ENCODE measurements at places on chromosomes 13 and 19.

- peak; percentile 55 for DNase-seq
These were observed 11.7 kb downstream of the BCKDHA start for GRCh38 chr19:41409288-41409687.

GRCh38 chr13:28163587-28163986 lies 25.2 kb downstream of the PAN3 start:
- DNase-seq, result no peak

- no peak for DNase-seq
These were observed 280.8 kb downstream of the ABCC4 start for GRCh38 chr13:95020298-95020987.

- no peak for DNase-seq
These were observed 294.7 kb downstream of the DCLK1 start for GRCh38 chr13:35836446-35836845.

DNA sequence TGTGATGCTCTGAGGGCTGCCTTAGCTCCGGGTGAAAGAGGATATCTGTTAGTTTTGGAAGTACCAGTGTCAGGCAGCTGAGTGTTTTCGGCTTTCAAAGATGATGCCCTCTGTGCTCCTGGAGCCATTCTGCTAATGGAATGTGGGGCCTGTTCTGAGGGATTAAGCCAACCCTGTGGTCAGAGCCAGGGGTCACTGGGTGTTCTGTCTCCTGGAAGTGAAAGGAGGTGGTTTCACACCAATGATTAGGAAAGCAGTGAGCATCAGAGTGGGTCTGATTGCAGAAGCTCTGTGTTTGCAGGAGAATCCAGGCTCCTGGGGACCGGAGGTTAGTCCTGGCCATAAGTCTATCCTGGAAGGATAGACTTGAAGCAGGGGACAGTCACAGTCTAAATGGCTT lies 94.6 kb downstream of the UQCRFS1 start:
- no peak for DNase-seq

GRCh38 chr19:34350161-34350561 lies 14.8 kb upstream of the GPI start:
- DNase-seq, result no peak

- DNase-seq, result no peak
These were observed 18.7 kb downstream of the GPR180 start for GRCh38 chr13:94620286-94620896.

GRCh38 chr13:42106998-42107397 lies 58.5 kb downstream of the DGKH start:
- DNase-seq, result no peak

DNA sequence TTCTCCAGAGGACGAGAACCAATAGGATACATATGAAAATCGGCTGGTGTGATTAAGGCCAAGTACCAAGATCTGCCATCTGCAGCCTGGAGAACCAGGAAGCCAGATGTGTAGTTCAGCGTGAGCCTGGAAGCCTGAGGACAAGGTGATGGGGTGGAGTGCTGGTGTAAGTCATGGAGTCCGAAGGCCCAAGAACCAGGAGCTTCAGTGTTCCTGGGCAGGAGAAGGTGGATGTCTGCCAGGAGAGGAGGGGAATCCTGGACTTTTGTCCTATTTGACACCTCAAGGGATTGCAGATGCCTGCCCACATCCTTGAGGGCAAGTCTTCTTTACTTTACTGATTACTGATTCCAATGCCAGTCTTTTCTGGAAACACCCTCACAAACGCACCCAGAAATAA lies 71.5 kb downstream of the SPATA13 start:
- peak; percentile 40 for DNase-seq

GRCh38 chr19:15390814-15391213 lies 11.2 kb upstream of the AKAP8 start:
- DNase-seq, result no peak

- peak; percentile 60 for DNase-seq
These were observed 575 bp downstream of the CARM1 start for GRCh38 chr19:10871711-10872545.

DNA sequence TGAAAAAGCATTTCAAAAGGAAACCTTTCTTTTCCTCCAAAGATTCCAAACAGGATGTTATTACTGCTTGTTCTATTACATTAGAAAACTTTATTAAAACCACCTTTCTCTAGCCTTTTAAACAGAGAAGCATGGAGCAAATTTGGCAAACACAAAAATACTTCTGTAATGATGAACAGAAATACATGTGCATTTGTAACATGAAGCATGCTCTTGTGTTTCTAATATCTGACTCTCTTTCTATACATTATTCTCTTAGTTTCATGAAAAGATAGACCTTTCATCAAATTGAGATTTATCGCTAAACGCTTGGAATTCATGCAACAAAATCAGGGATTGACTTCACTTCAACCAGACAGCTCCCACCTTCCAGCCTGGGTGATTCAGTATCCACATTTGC lies 152.8 kb upstream of the IRS2 start:
- no peak for DNase-seq

- no peak for DNase-seq
These were observed 7.0 kb downstream of the CAB39L start for GRCh38 chr13:49436890-49437289.

DNA sequence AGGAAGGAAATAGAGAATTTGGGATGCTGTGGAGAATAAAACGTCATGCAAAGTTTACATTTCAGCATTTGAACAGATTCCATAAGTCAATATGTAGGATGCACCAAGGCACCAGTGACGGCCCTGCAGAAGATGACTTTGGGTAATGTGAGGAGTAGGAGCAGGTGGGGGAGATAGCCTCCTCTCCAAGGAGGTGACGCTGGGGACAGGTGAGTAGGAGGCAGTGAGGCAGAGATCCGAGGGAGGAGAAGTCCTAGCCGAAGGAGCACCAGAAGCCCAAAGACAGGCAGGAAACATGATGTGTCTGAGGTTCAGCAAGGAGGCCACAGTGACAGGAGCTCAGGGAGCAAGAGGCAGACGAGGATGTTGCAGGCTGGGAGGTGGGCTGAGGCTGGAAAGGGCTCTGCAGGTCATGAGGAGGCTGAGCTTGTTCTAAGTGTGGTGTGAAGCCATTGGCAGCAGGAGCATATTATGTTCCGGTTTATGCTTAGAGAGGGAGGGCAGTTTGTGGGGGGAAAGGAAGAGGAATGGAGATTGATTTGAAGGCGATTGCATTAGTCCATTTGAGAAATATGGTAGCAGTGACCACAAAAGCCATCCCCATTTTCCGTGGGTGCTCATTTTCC lies 55.7 kb upstream of the C1QTNF9 start:
- no peak for DNase-seq

DNA sequence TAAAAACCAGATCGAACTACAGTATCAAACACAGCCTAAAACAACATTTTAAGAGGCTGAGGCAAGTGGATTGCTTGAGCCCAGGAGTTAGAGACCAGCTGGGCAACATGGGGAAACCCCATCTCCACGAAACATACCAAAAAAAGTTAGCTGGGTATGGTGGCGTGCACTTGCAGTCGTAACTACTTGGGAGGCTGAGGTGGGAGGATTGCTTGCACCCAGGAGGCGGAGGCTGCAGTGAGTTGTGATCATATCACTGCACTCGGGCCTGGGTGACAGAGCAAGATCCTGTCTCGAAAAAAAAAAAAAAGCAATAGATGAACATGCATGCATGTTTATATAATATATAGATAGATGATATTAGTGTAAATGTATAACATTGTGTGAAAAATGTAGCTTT lies 5.2 kb upstream of the MRPS31 start:
- no peak for DNase-seq

DNA sequence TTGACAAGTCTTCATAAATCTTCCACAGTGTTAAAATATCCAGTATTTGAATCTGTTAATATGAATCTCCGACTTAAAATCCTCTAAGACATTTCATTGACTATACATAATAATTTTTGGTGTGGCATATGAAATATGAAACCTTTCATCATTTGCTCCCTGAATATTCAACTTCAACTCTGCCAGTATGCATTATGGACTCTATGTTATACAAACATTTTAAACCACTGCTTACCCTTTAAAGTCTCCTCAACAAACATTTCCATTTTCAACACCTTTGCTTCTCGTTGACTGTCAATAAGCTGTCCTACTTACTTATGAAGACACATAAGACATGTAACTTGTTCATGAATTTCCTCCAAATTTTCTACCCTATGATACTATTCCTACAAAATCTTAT lies 579.4 kb upstream of the SLITRK6 start:
- DNase-seq, result no peak

DNA sequence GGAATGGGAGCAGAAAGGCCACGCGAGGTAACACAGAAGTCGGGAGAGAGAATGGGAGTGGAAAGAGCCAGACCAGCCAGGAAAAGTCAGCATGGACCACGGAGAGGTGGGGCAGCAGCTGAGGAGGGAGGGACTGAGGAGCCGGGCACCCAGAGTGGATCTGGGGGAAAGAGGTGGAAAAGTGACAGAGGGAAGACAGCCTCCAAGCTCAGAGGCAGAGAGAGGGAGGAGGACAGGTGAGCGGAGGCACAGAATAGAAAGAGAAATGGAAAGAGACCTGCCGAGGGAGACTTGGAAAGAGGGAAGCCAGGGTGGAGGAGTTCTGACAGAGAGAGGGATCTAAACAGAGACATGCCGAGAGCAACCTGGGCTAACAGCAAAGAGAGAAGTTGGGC lies 1.6 kb downstream of the GRIK5 start:
- no peak for DNase-seq

DNA sequence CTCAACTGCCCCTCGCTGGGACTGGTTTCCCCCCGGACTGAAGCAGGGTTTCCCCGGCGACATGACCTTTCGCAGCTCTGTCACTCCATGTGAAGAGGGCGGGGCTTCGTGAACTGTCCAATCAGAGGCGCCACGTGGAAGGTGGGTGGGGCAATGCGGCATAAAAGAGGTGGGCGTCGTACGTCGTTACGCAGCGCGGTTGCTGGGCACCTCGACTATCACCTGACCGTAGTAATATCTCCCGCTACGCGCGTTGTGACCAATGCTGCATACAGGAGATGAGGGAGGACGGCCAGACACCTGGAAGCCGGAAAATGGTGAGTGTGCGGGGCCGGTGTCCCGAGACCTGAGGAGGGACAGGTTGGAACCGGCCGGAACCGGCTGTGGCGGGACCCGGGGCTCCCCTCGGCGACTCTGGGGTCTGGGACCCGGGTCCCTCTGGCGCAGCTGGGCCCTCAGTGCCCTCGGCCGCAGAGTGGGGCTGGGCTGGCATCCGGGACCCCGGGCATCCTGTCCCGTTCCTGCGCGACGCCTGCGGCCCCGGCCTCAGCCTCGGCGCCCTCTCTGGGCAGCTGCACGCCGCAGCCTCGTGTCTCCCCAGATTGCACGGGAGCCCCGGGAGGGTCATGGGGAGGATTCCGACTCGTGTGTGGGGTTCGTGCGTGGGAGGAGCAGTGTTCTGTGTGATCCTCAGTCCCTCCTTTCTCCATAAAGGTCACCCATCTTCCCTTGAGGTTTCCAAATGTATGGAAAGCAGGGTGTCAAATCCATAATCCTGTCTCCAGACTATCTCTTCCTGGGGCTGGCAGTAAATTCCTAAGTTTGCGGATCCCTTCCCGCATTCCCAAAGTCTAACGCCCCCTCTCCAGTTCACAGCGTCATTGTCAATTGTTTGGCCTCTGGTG lies 32.2 kb downstream of the ZNF136 start:
- peak; percentile 93 for DNase-seq

- DNase-seq, result no peak
These were observed 41.7 kb downstream of the TNFSF11 start for GRCh38 chr13:42615691-42616090.

GRCh38 chr13:69866555-69866954 lies 241.1 kb upstream of the ATXN8OS start:
- no peak for DNase-seq

DNA sequence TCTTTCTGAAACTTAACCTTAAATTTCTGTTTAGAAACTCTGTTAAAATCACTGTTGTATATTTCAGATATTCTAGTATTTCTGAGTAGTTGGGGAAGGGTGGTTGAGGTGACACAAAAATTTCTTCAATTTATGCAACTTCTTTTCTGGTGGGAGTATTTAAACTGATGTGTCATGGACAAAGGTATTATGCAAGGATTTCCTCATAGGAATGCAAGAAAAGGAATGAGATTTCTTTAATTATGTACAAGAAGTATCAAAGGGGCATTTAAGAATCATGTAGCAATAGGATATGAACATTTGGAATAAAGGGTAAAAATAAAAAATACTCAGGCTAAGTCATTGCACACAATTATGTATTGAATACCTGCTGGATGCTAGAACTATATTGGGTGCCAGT lies 575.8 kb upstream of the KLF12 start:
- no peak for DNase-seq

- no peak for DNase-seq
These were observed 28.0 kb downstream of the MAB21L1 start for GRCh38 chr13:35448465-35448864.

GRCh38 chr13:104584481-104584880 lies 1518.3 kb upstream of the SLC10A2 start:
- DNase-seq, result no peak

- DNase-seq, result no peak
These were observed 115.6 kb upstream of the UQCRFS1 start for GRCh38 chr19:29328586-29328985.

DNA sequence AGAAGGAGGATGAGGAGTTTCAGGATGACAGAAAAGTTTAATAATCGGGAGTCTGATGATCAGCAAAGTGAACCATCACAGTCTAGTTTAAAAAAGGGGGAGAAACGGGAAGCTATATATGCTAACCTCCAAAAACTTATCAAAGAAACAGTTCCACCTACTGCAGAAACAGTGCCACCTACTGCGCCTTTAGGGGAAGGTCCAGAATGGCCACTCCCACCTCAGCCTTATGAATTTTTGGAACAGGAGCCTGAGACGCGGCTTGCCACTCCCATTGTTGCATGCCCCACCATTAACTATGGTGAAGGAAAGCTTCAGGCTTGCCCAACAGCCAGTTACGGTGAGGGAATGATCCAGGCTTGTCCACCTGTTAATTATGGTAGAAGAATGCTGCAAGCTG lies 929.0 kb downstream of the SLITRK6 start:
- DNase-seq, result no peak

GRCh38 chr13:33116321-33117010 lies 100.2 kb downstream of the KL start:
- no peak for DNase-seq

Data from colonic mucosa (tissue), 4 donors.